ENCODE measurements at places on chromosomes 1 and 21. TPM values are rescaled to one million over a fixed set of nuclear protein-coding genes. Genes with fewer than 3 reads are reported as not detected.

Gene NTNG1
- 1.6 TPM for total RNA-seq

Gene CCDC27
- not detected for total RNA-seq

Gene KRTAP13-2
- total RNA-seq, result not detected

Gene PI4KB
- 71.4 TPM for total RNA-seq

Gene ARMH1
- total RNA-seq, result 3.7 TPM

Gene SKI
- total RNA-seq, result 78.9 TPM

Gene SLC44A5
- total RNA-seq, result 0.43 TPM

Gene LAPTM5
- 111 TPM for total RNA-seq

Gene TFB2M
- total RNA-seq, result 10.5 TPM

Gene LAMC1
- 140 TPM for total RNA-seq

Gene ATP6V1G3
- total RNA-seq, result not detected

Gene OR2L5
- not detected for total RNA-seq

Gene KAZN
- 10.2 TPM for total RNA-seq

All from mucosa of gallbladder (tissue), 1 donor.